ENCODE measurements at places on chromosomes 4 and X. TPM values are rescaled to one million over a fixed set of nuclear protein-coding genes. Genes with fewer than 3 reads are reported as not detected.

Gene GPR34
- polyA plus RNA-seq: 5.4 TPM

Gene MAB21L2
- polyA plus RNA-seq: not detected

Gene ALB
- 4.6 TPM for polyA plus RNA-seq

Gene PLAC1
- polyA plus RNA-seq: 4.5 TPM

Gene GATA1
- 0.48 TPM for polyA plus RNA-seq

Gene EDA2R
- polyA plus RNA-seq: 0.83 TPM

Gene ZNF732
- polyA plus RNA-seq: 4.9 TPM

Gene ETDA
- not detected for polyA plus RNA-seq

Gene HS6ST2
- 21.1 TPM for polyA plus RNA-seq

Gene HPGD
- polyA plus RNA-seq: 59.8 TPM

Gene OTC
- not detected for polyA plus RNA-seq

Gene GPM6B
- polyA plus RNA-seq: 21.5 TPM

Gene PDCL2
- polyA plus RNA-seq: not detected

Gene MTNR1A
- polyA plus RNA-seq: 1.7 TPM

Gene GDI1
- 126 TPM for polyA plus RNA-seq

Gene FGF5
- polyA plus RNA-seq: 0.03 TPM

Gene ZFP92
- 0.80 TPM for polyA plus RNA-seq

Gene MAGEE2
- 0.70 TPM for polyA plus RNA-seq

Gene SULT1B1
- 0.73 TPM for polyA plus RNA-seq

Gene MAGEB2
- polyA plus RNA-seq: not detected

Gene PCDH18
- 167 TPM for polyA plus RNA-seq

Gene BEND2
- polyA plus RNA-seq: 0.10 TPM

Gene HSPA4L
- 11.4 TPM for polyA plus RNA-seq

Gene FREM3
- 0.13 TPM for polyA plus RNA-seq

Gene RHOXF2B
- polyA plus RNA-seq: not detected

Gene RNF212
- polyA plus RNA-seq: 17.9 TPM

Gene CAPN6
- 26.3 TPM for polyA plus RNA-seq

Gene PDZD4
- 8.5 TPM for polyA plus RNA-seq

Gene XAGE2
- polyA plus RNA-seq: 0.68 TPM

Gene UGT2B11
- polyA plus RNA-seq: 0.71 TPM

Gene DNAAF6
- polyA plus RNA-seq: 0.08 TPM

Gene RBM47
- 86.9 TPM for polyA plus RNA-seq

Gene CXCL8
- polyA plus RNA-seq: 0.63 TPM

Gene MYOZ2
- 0.45 TPM for polyA plus RNA-seq

Gene YY2
- polyA plus RNA-seq: 3.2 TPM

Gene MMRN1
- polyA plus RNA-seq: 2.1 TPM

Gene NLRP2B
- 0.12 TPM for polyA plus RNA-seq

Gene RNF150
- 28.9 TPM for polyA plus RNA-seq

Gene LIAS
- polyA plus RNA-seq: 38.6 TPM

Gene TCEAL7
- 37.6 TPM for polyA plus RNA-seq

Gene FGFBP1
- not detected for polyA plus RNA-seq

Gene CT83
- polyA plus RNA-seq: not detected

Gene DEFB131A
- not detected for polyA plus RNA-seq

Gene PLAC8
- 2.9 TPM for polyA plus RNA-seq

Gene C1QTNF7
- 27.6 TPM for polyA plus RNA-seq

Gene OFD1
- polyA plus RNA-seq: 62.9 TPM

Gene MAOA
- 19.4 TPM for polyA plus RNA-seq

Gene RAB39B
- polyA plus RNA-seq: 4.0 TPM

Gene CLDN22
- 0.71 TPM for polyA plus RNA-seq

Gene TRIM75
- 0.10 TPM for polyA plus RNA-seq

Gene MAGEA2B
- not detected for polyA plus RNA-seq

Gene GBA3
- polyA plus RNA-seq: 10.7 TPM

All from left kidney (tissue), 8 donors.